ENCODE measurements at places on chromosomes 6 and 20. TPM values are rescaled to one million over a fixed set of nuclear protein-coding genes. Genes with fewer than 3 reads are reported as not detected.

The POLH gene
- 25.5 TPM for polyA plus RNA-seq

The GINM1 gene
- polyA plus RNA-seq = 104 TPM

The GSTA4 gene
- polyA plus RNA-seq = 118 TPM

The CDH4 gene
- 8.7 TPM for polyA plus RNA-seq

The ASIP gene
- polyA plus RNA-seq = 0.88 TPM

DNA sequence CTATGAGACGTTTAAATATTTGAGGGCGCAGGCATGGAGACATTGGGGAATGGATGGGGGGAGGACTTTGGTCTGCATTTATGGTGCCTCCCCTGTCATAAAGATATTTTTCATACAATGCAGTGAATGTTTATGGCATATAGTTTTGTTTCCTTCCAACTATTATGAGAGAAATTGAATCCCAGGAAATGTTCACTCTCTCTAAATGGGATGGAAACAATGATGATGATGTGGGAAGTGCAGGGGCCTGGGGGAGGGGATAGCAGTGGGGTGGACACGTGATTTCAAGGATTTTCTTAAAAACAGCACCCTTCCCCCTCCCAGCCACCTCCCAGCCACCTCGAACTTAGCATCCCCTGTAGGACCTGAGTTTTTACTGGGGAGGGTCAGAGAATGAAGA lies 69.9 kb downstream of the TOX2 start:
- DNase-seq = no peak

GRCh38 chr6:35230498-35230897 lies 16.7 kb downstream of the SCUBE3 start:
- DNase-seq = no peak

DNA sequence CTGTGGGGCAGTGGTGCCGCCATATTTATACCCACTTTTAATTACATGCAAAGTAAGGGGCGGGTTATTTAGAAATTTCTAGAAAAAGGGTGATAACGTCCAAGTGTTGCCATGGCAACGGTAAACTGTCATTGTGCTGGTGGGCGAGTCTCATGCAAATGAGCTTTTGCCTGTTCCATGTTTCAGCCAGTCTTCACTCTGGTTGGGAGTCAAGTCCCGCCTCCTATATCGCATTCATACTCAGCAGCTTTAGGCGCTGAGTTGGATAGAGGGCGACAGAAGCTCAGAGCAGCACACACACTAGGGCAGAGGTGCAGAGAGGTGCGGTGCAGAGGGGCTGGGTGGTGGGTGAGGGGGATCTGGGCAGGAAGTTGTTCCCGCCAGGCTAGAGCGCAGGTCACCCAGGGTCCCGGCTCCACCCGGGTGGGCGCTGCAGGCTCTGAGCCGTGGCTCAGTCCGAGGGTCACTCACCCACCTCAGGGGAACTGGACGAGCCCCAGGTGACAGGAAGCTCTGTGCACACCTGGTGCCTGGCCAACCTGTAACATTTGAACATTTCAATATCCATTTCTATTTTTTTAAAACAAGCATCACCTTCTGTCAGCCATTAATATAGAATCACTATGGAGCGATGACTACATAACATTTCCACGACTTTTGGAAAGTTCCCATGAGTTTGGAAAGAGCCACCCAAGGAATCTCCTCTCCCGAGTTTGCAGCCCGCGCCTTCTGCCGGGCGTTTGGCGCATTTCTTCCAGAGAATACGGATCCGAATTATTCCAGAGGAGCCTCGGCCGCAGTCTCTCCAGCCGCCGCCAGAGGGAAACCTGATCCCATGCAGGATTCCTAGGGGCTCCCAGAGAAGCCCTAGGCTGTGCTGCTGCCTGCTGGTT lies 89.1 kb upstream of the PHACTR3 start:
- DNase-seq = peak; percentile 62

- DNase-seq = no peak
Observed at GRCh38 chr20:51164731-51165130, 141.8 kb upstream of the KCNG1 start.

- no peak for DNase-seq
Observed at GRCh38 chr20:33789109-33789857, 21.9 kb upstream of the CHMP4B start.

DNA sequence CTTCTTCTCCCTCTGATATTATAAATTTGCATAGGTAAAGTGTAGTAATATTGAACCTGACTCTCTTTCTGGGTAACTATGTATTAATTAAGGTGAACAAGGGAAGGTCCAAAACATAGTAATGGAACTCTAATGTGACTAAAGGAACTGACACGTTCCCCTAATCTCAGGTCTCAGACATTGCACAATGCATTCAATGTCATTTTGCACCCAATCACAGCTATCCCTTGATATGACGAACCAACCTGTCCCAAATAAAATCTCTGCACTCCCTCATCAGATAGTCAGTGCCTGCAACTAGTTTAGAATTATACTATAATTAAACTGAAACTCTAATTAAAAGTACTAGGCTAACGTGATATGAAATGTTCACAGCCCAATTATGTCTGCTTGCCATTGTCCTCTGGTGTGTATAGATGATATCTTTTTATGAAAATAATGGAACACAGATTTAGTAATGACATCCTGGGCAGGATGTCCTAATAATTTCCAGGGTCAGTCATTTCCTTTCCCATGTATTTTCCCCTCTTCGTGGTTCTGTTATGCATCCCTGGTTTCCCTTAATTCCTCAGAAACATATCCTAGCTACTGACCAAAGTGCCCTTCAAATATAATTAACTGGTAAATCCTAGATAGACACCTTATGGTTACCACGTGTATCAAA lies 36.8 kb downstream of the PTPRK start:
- no peak for DNase-seq

- no peak for DNase-seq
Observed at GRCh38 chr6:30757261-30757904, 13.0 kb upstream of the IER3 start.

GRCh38 chr6:155495011-155495768 lies 39.6 kb upstream of the NOX3 start:
- no peak for DNase-seq

DNA sequence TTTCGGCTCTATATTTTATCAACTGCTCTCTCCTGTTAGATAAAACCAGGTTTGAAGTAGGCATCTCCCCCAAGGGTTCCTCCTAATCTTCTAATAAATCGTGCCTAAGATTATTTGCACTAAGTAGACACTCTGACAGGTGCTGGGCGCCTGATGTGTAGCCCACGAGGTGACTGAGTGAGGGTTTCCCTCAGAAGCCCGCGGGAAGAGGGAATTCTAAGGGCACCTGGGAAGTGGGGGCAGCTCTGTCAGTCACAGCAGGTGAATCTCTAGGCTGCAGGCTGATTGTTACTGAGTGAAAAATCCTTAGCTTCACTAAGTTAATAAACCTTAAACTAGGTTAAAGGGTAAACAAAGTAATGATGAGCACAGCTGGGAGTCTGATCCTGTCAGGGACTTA lies 68.2 kb downstream of the PXDC1 start:
- DNase-seq = no peak

DNA sequence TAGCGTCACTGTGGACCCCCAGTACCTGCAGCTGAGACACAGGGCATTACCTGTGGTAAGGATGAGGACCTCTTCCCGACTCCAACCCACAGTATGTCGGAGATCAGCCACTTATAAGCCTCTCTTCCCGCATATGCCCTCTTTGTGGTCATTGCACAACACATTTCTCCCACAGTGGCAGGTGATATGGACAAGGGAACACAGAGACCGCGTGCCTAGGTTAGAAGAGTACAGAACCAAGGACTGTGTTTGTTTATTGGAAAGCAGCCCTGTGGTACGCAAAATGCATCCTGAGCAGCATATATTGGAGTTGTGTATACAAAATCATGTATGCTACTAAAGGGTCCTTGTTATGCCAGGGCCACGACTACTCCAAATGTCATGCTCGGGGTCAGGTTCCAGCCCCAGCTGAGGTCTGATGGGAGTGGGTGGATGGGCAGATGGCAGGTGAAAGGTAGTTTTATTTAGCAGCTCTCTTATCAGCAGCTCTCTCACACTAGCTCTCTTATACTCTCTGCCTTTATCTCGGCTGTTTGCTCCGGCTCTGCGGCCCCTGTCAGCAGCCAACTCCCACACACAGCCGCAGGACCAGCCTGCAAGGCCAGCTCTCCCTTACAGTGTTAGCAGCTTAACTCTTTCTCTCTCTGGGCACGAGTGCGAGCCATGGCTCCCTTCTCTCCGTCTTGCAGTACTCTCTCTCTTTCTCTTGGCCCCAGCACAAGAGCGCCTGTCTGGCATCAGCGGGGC lies 569.0 kb downstream of the KIF16B start:
- no peak for DNase-seq

DNA sequence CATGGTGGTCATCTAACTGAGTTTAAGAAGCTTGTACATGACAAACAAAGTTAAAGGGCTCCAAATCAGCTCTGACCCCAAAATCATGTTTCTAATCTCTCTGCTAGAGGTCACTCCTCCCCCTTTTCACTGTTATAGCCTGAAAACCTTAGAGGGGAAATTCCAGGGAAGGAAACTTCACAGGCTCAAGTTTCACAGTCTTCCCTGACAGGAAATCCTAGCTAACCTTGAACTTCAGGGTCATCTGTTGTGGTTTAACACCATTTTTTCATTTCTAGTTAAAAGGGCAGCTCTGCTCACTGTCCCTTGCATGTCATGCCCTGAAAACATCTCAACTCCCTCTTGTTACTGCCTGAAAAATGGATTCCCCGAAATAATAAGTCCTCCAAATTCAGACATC lies 104.4 kb upstream of the BMP2 start:
- DNase-seq = peak; percentile 6

DNA sequence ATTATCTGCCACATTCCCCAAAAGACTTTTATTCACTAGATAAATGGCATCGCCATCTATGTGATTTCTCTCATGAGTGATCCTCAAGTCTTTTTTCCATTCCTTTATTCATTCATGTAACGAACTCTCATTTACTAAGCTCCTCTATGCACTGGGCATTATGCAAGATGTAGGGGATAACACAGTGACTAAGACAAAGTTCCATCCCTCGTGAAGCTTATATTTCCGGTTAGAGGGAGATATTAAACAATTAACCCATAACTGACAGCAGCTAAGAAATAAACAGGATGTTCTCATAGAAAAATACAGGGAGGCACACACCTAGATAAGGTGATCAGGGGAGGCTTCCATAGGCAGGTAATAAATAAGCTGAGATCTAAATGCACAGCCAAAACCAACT lies 17.2 kb upstream of the PREX1 start:
- no peak for DNase-seq

DNA sequence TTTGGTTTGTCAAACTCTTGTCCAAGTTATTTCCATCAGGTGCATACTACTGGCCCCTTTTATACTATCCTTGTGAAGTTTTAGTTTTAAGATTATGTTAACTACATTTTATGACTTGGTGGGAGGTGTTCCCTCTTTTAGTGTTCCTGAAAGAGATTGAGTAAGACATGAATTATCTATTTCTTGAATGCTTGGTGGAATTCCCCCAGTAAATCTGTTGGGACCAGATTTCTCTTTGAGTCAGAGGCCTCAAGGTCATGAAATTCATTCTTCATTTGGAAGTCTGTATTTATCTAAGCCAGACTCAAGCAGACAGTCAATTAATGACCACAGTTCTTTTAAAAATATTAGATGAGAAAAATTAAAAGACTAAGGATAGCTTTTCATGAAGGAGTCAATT lies 81.3 kb downstream of the MOXD1 start:
- no peak for DNase-seq

GRCh38 chr20:63968928-63969760 lies 586 bp downstream of the ZNF512B start:
- no peak for DNase-seq

GRCh38 chr6:105194106-105194505 lies 14.3 kb upstream of the POPDC3 start:
- DNase-seq = no peak

DNA sequence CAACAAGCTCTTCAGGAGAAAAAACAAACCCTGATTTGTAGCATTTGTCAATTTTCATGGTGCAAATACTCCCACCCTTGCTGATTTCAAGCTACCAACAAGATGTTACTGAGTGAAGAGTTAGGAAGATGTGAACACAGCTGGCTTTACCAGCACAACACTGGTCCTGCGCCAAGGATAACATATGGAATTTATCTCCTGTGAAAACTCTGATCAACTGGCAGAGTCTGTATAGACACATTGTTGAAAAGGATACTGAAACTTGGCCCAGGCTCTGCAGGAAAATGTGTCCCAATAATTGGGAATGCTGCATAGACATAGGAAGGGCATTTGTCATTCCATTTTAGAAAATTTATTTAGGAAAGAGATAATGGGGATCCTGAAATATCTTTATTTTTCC lies 29.0 kb downstream of the OTOR start:
- DNase-seq = no peak

DNA sequence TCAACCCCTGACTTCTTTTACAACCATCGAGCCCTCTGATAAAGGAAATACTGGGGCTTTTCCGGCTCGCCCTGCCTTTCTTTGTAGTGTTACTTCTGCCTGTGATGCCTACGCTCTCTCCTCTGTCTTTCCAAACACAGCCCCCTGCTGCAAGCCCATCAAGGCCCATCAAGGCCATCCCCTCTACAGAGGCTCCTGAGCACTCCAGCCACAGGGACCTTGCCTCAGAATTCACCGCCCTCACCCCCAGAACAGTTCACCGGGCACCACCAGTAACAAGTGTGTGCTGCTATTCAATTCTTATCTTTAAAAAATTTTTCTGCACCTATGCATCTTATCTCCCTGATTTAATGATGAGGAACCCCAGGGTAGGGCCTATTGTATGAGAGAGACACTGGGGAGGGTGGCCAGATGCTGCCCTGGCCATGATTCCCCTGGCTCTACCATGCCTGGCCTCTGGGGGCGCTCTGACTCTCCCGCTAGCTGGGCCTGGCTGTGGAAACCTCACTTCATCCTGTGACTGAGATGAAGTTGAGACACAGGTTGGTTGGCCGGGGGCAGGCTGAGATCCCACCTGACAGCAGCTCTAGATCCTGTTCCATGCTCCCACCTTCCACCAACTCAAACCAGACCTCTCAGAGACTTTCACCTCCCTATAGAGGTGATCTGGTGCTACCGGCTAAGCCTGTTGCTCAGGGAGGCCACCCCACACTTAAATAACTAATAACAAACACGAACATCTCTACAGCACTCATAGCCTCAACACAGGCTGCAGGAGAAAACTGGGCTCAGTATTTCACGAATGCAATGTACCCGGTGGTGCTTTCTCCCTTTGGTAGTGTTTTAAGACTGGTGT lies 19.2 kb upstream of the GLP1R start:
- DNase-seq = no peak

DNA sequence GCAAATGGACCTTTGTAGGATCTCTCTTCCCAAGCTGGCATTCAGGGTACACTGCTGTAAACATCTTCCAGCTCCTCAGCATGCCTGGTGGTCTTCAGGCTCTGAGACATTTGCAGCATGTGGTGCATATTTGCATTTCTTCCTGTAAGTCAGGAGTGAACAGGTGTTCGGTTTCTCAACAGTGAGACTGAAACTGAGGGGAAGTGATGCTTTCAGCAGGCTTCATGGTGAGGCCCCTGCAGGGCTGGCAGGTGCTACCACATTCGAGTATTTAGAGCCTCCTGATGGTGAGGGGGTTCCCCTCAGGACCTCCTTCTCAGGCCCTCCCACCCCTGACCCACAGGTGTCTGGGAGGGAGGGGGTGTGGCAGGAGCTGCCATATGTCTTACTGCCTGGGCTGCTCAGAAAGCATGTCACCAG lies 15.1 kb downstream of the MYBL2 start:
- DNase-seq = no peak

Measured in renal cortex interstitium (tissue), 15 donors.